ENCODE measurements at places on chromosomes 2 and 18.

- DNase-seq, result peak; percentile 34
Observed at GRCh38 chr18:48777026-48777743, 173.6 kb downstream of the SMAD7 start.

DNA sequence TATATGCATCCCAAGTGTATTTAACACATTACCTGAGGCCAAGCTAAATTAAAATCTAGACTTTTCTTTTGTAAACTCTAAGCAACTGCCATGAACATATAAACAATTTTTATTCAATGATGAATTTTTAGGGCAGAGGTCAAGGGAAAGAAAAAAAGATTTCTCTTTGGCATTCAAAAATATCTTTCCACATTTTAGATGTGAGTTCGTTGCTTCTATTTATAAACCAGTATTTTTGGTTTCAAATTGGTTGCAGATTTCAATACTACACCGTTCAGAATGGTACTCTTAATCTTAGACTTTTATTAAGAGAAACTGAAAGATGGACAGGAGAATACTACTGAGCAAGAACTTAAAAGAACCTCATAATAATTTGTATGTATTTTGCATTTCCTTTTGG, 293.6 kb upstream of the CCDC68 start:
- no peak for DNase-seq

DNA sequence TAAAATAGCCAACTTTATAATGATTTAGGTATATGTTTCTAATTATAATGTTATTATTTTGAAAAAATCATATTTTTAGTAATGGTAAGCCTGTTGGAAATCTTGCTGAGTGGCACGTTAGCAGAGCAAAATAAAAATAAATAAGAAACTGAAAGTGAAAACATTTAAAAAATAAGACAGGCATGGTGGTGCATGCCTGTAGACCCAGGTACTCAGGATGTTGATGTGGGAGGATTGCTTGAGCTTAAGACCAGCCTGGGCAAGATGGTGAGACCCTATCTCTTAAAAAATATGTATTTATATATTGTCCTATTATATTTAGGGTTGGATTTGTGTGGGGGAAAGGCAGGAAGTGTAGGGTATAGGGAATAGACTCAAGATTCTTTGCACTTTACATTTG, 15.8 kb upstream of the ANKRD12 start:
- no peak for DNase-seq

DNA sequence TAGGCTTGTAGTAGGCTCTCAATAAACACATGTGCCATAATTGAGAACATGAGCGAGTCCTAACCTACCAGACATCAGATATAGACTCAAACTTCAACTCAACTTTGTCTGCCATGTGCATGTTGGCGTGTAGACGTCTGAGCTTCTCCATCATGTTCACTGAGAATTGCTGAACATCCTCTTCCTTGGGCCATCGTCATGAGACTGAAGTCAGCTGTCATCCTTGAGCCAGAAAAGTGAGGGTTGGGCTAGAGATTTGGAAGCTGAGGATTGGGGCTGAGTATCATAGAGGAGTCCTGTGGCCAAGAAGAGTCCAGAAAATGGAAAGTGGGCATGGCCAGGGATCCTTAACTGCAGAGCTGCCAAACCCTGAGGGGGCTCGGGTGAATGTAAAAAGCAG, 7.8 kb upstream of the EFR3B start:
- DNase-seq, result no peak

- DNase-seq, result no peak
Observed at GRCh38 chr2:224078656-224079055, 39.6 kb upstream of the SERPINE2 start.

GRCh38 chr18:78363556-78364387, 615.8 kb upstream of the SALL3 start:
- no peak for DNase-seq

DNA sequence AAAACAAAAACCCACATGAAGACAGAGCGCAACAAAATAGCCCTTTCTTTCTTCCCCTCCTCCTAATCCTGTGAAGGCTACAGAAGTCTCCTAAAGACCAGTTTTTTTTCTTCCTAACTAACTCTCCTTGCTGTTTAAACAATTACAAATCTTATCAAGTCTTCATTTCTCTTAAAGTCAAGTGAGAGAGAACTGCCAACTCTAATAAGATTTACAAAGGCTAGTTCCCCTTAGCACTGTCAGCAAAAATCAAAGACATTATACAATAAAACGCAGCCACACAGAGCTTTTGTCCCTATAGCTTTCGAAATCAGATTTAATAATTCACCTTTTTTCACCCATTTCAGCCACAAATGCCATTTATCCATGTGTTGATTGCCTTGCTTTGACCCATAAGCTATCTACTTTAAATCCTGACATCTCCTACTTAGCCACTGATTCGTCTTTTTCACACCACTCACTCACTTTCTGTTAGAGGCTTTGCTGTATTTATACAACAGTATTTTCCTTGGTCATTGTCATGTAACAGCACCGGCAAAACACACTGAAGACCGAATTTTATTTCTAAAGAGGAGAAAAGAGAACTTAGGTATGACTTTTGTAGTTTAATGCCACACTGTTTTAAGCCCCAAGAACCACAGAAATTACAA, 5.9 kb downstream of the NRXN1 start:
- DNase-seq, result no peak

DNA sequence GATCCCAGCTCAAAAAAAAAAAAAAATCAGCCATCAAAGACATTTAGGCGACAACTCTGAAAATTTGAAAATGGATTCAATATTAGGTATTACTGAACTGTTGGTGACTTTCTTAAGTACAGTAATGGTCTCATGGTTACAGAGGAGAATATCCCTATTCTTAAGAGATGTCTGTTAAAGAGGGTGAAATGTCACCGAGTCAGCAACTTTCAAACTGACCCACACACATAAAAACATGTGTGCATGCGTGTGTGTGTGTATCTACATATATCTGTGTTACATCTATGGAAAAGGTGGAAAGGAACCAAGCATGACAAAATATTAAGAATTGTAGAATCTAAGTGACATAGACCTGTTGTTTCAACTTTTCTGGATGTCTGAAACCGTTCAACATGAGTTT, 41.6 kb upstream of the GLI2 start:
- DNase-seq, result no peak

DNA sequence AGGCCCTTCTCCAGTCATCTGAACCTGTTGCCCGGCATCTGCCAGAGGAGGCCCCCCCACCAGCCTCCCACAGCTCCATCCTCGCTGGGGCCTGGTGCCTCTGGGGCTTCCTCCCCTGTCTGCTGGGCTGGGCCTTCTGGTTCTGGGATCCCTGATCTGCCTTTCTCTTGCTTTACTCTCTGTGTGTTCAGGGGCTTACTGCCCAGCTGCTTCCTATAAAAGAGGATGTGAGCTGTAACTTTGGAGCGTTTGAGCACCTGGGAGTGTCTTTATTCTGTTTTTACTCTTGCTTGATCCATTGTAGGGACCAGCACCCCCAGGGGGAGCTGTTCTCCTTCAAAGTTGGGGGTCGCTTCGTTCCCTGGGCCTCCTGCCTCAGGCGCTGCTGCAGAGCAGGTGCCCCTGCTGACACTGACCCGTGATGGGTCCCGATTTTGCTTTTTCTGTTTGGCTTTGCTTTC, 23.1 kb upstream of the FAHD2A start:
- DNase-seq, result no peak

GRCh38 chr18:57581301-57581934, 5.1 kb downstream of the FECH start:
- DNase-seq, result no peak

DNA sequence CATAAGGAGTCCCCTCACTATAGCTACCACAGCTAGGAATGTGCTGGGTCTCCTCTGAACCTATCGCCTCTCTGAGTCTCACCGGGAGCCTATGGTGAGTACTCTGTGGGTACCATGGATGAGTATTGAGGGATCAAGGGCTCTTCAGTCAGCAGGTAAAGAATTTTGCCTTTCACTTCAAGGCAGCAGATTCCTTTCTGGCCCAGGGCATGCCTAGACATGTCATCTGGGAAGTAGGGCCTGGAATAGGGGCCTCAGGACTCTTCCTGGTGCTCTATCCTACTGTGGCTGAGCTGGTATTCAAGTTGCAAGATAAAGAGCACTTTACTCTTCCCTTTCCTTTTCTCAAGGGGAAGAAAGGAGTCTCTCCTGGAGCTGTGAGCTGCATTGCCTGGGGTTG, 85.6 kb upstream of the LHCGR start:
- DNase-seq, result no peak

DNA sequence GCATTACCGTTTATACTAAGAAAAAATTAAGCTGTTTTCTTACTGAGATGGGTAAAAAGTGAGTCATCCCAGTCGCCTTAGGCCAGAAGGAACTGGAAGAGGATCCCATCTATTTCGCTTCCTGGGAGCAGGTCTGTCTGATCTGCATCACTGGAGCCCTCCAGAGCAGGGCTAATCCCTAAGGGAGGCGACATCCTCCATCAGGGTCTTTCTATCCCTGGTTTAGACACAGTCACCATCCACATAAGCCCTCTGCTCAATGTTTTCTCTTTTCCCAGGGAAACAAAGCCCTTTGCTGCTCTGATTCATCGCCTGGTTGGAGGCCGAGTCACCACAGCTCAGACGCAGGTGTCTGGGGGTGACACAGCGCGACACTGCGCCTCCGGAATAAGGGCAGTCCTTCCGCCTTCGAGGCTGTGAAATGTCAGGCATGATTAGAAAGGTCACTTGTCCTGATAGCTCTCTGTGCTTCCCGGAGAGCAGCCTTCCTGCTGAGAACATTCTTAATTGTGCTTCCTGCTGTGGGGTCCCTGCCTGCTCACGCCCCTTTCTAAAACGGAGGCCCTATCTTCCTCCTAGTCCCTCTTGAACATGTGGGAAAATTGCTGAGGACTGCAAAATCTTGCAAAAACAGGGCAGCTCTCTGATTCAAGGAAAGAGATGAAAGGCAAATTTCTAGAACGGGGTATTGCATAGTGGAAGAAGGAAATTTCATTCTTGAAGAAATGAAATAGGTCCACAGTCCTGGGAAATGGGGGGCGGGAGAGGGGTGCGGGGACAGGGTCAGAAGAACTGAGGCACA, 56.3 kb downstream of the MARCHF4 start:
- no peak for DNase-seq

DNA sequence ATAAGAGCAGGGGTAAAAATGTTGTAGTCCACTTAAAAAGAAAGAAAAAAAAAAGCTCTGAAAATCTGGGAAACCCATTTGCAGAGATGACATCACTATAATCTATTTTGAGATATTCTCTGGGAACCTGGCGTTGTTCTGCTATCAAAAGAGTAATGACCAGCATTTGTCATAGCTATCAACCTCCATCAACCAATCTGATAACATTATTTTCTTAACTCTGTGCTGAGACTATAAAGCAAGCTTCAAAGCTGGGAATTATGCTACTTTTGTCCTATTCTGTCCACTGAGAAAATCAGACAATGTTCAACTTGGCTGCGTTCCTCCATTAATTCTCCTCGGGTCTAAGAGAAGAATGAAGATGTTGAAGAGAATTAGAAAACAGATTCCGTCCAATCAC, 107.5 kb downstream of the STK39 start:
- DNase-seq, result no peak

- no peak for DNase-seq
Observed at GRCh38 chr18:63040788-63041410, 278.7 kb downstream of the BCL2 start.

DNA sequence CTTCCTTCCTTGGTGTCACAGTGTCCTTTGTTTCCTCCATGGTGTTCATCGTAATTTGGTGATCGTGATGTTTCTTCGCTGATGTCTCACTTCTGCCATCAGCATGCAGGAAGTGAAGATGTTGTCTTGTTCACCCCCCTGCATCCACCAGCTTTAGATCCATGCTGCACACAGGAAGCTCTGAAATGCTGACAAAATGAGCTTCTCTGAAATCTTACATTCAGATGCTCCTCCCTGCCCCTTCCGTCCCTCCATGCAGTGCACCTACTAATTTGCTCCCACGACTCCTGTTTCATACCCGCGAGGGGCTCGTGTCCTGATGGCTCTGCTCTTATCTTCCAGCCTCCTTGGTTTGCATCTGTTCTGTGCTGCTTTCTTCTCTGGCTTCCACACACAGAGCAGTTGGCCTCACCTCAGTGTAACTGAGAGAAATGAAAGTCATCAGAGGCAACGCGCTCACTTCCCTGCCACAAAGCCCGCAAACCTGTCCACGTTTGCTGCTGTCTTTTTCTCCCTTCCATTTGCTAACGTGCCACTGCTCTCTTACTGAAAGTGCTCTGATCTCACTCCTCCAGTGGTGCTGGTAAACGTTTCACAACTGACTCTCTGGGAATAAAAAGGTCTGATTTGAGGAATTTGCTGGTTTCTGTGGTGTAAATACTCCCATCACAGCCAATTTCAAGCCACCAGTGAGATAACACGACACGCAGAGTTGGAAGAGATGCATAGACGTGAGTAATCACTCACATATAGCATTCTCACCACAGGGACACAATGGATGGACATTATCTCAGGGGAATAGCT, 41.0 kb upstream of the MGAT4A start:
- no peak for DNase-seq

GRCh38 chr2:88234760-88235159, 64.6 kb downstream of the THNSL2 start:
- no peak for DNase-seq

GRCh38 chr2:176117162-176117822, 714 bp downstream of the HOXD10 start:
- DNase-seq, result no peak

- no peak for DNase-seq
Observed at GRCh38 chr2:42713920-42714319, 50.0 kb downstream of the OXER1 start.

DNA sequence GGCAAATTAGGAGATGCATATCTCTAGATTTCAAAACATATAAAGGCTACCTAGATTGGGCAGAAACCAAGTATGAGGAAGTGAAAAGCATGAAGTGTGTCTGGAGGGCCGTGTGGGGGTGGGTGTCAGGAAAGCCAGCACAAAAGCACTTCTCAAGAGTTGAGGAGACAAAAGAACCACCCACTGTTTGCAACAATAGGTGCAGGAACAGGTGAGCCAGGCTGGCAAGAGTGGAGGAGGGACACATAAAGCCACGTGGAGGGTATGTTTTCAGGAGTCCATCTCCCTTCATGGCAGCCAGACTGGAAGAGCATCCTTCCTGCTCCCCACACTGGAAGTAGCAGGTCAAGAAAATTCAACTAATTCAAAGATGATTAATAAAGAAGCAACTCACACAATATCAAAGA, 96.4 kb downstream of the CERS6 start:
- DNase-seq, result peak; percentile 76

- DNase-seq, result no peak
Observed at GRCh38 chr18:35478520-35479435, 19.0 kb downstream of the INO80C start.

DNA sequence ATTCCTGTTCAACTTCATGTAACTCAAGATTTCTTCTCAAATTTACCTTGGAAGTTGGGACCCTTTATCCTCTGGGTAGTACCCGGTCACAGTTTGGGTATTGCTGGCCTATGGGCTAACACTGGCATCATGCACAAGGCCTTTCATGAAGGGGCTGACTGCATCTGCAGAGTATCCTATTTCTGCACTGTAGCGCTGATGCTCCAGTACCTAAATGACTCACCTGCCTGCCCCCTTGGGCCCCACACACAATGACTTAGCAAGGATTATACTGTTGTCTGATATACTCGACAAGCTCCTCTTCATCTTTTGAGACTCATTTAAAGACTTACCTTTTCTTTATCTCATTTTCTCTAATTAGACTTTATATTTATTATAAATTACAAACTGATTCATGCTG, 39.9 kb downstream of the DNAH6 start:
- no peak for DNase-seq

- DNase-seq, result no peak
Observed at GRCh38 chr2:176415937-176416499, 146.8 kb downstream of the MTX2 start.

- no peak for DNase-seq
Observed at GRCh38 chr18:49647496-49648168, 85.8 kb downstream of the LIPG start.
